ENCODE measurements at places on chromosomes 12 and 14. TPM values are rescaled to one million over a fixed set of nuclear protein-coding genes. Genes with fewer than 3 reads are reported as not detected.

The BDKRB2 gene
- 0.57 TPM for total RNA-seq

The TAS2R30 gene
- total RNA-seq: 0.72 TPM

The ADAM21 gene
- total RNA-seq: 0.32 TPM

The LRRC9 gene
- total RNA-seq: 0.05 TPM

The COX8C gene
- 0.55 TPM for total RNA-seq

The INSM2 gene
- not detected for total RNA-seq

The ZNF705A gene
- not detected for total RNA-seq

The RNU4-1 gene
- 1,438 TPM for total RNA-seq

The TAS2R46 gene
- total RNA-seq: 0.27 TPM

The TC2N gene
- 9.2 TPM for total RNA-seq

The SCARB1 gene
- total RNA-seq: 12.0 TPM

The PCED1B gene
- total RNA-seq: 1.1 TPM

The REM2 gene
- not detected for total RNA-seq

The CHFR gene
- 15.1 TPM for total RNA-seq

The TAS2R9 gene
- total RNA-seq: not detected

The NRL gene
- 0.77 TPM for total RNA-seq

The AVPR1A gene
- total RNA-seq: 1.9 TPM

The ART4 gene
- 3.3 TPM for total RNA-seq

The MYH6 gene
- 4,258 TPM for total RNA-seq

The CMA1 gene
- 0.47 TPM for total RNA-seq

The KRT75 gene
- total RNA-seq: not detected

The WIF1 gene
- not detected for total RNA-seq

The LALBA gene
- not detected for total RNA-seq

The SSPN gene
- total RNA-seq: 56.4 TPM

The CD163L1 gene
- 1.6 TPM for total RNA-seq

The CS gene
- total RNA-seq: 865 TPM

The AQP2 gene
- not detected for total RNA-seq

The RFC5 gene
- 5.2 TPM for total RNA-seq

The KRT6C gene
- total RNA-seq: not detected

The GLIPR1L1 gene
- not detected for total RNA-seq

The KLRK1 gene
- total RNA-seq: not detected

The LRP1-AS gene
- total RNA-seq: not detected

The IKBIP gene
- total RNA-seq: 4.0 TPM

The LRP6 gene
- 27.3 TPM for total RNA-seq

The ZNF664 gene
- 85.2 TPM for total RNA-seq

The PKP2 gene
- 423 TPM for total RNA-seq

The FAR2 gene
- total RNA-seq: 3.2 TPM

The FLRT2 gene
- total RNA-seq: 4.6 TPM

The PLCZ1 gene
- total RNA-seq: not detected

The HELB gene
- total RNA-seq: 0.99 TPM

The PNN gene
- total RNA-seq: 29.0 TPM

The SDR9C7 gene
- not detected for total RNA-seq

The ABHD12B gene
- not detected for total RNA-seq

The GPR84 gene
- not detected for total RNA-seq

The FGD4 gene
- total RNA-seq: 21.7 TPM

The ARMH4 gene
- 8.4 TPM for total RNA-seq

The TOX4 gene
- total RNA-seq: 93.4 TPM

The SERPINA10 gene
- total RNA-seq: not detected

The IFI27L1 gene
- 9.7 TPM for total RNA-seq

Measured in left ventricle myocardium superior (tissue), 1 donor.